ENCODE measurements at places on chromosomes 1 and 21.

- DNase-seq = no peak
Measured at GRCh38 chr1:178283409-178283808, 189.5 kb downstream of the RASAL2 start.

DNA sequence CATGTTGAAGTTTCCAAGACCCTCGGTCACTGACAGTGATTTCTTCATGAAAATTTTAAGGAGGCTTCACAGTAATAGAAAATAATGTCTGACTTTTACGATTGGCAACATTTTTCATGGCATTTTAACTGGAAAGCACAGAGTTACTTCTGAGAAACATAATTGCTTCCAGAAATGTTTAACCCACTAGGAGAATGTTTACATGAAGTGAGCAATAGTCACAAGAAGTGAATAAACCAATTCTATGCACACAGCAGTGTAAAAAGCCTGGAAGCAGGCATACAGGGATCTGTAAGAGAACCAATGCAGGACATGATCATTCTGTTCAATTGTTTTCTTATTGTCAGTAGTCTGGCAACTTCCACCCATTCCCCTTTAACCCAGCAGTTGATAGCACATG, 316.2 kb upstream of the CXADR start:
- DNase-seq = no peak

GRCh38 chr21:42277593-42277992, 37.6 kb downstream of the TFF3 start:
- no peak for DNase-seq

- DNase-seq = no peak
Measured at GRCh38 chr1:186875896-186876835, 47.4 kb downstream of the PLA2G4A start.

DNA sequence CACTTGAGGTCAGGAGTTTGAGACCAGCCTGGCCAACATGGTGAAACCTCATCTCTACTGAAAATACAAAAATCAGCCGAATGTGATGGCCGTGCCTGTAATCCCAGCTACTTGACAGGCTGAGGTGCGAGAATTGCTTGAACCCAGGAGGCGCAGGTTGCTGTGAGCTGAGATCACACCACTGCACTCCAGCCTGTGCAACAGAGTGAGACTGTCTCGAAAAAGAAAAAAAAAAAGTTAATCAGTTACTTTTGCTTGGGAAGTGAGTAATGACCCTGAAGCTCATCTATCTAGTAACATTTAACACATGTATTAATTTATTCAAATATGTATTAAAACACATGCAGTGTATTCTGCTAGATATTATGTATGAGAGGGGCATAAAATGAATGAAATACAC, 49.4 kb downstream of the ZNF326 start:
- DNase-seq = no peak

DNA sequence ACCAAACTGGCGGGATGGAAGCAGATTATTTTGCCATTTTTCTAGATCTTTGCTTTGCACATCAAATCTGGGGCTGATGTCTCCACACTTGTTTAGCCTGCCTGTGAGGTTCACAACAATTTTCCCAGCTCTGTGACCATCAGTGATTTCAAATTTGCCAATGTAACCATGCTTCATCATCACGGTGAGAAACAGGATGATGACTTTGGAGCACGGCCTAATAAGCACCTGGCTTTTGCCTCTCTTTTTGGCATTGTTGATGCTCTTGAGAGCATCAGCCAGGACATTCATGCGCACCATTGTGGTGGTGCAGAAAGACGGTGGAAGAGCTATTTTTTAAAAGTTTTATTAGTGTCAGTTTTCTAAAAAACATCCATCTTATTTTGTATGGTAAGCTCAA, 50.1 kb downstream of the IARS2 start:
- DNase-seq = no peak

Data from NCI-H460 (cell line).